ENCODE measurements at places on chromosomes 3 and 15.

DNA sequence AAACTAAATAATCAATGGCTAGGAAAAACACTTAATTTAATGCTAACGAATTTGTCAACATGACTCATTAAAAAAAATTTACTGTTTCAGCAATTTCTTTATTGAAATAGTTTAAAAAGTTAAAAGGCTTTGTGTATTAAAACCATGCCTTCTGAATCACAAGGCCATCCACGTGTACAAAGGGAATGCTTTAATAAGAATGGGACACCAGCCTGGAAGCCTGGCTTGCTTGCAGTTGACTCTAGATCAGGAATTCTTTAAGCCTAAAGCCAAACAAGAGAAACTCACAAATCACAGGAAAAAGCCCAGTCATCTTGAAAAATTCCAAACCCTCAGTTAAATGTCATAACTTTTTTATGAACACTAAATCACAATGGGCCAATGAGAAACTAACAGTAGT, 137.6 kb downstream of the PEAK1 start:
- DNase-seq: peak; percentile 94

GRCh38 chr3:184015381-184016019, 2.2 kb downstream of the ABCC5 start:
- DNase-seq: no peak

DNA sequence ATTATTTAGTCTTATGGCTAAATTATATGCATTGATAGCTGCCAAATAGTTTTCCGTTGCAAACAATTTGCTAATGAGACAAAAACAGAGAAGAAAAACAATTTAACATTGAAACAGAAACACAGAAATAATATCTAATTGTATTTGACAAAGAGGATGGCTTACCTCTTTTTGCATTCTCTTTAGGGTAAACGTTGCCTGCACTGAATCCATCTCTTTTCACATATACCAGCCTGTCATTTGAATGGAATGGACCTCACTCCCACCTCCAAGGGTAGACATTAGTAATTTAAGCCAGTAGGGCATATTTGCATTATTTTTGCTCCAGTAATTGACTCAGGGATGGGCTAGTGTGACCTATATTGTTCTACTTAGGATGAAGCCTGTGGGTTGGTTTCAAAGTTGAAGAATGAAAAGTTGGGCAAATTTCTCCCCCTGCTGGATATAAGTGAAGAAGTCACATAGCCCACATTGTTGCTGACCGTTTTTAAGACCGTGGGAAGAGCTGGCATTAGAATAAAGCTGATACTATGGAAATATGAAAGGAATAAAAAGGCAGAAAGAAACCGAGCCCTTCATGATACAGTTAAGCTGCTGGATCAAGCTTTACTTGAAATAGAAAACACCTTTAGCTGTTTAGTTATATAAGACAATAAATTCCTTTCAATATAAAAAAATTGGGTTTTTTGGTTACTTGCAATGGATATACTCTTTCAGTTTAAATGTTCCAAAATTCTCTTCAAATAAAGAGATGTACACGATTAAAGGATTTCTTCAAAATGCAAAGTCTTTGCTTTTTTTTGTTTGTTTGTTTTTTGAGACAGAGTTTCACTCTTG, 26.9 kb downstream of the PIERCE2 start:
- peak; percentile 14 for DNase-seq

GRCh38 chr15:70053001-70053715, 44.6 kb downstream of the TLE3 start:
- DNase-seq: no peak

DNA sequence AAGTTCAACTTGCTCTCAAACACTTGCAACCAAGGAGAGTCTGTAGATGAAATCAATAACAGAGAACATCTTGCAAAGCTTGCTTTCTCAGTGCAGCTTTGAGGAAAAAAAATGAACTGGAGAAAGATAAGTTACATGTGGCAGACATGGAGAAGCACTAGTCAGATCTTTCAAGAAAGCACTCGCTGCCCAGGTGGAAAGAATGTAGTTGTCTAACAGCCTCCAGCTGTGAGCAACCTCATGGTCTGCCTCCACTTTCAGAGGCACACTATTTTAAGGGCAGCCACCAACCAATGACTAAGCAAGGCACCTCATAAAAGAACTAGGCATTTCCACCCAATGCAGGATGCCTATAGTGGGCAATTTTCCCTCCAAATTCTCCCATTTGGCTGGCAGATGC, 125.4 kb upstream of the CPNE4 start:
- DNase-seq: no peak

GRCh38 chr3:193132964-193133363, 108.1 kb upstream of the PLAAT1 start:
- peak; percentile 7 for DNase-seq

- DNase-seq: no peak
These were observed 588 bp upstream of the VIPR1 start for GRCh38 chr3:42501681-42502428.

DNA sequence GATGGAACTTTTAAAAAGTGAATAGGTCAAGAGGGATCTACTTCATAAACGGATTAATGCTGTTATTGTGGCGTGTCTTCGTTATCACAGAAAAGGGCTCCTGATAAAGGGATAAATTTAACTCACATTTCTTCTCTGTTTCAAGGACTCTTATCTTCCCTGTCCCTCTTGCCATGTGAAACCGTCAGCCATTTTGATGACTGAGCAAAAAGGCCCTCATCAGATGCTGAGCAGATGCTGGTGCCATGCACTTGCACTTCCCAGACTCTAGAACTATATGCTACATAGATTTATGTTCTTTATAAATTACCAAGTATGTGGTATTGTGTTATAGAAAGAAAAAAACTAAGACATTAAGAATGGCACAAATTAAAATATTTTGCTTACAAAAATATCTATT, 1011.8 kb upstream of the GBE1 start:
- DNase-seq: no peak
